ENCODE measurements at places on chromosomes 7 and 10.

DNA sequence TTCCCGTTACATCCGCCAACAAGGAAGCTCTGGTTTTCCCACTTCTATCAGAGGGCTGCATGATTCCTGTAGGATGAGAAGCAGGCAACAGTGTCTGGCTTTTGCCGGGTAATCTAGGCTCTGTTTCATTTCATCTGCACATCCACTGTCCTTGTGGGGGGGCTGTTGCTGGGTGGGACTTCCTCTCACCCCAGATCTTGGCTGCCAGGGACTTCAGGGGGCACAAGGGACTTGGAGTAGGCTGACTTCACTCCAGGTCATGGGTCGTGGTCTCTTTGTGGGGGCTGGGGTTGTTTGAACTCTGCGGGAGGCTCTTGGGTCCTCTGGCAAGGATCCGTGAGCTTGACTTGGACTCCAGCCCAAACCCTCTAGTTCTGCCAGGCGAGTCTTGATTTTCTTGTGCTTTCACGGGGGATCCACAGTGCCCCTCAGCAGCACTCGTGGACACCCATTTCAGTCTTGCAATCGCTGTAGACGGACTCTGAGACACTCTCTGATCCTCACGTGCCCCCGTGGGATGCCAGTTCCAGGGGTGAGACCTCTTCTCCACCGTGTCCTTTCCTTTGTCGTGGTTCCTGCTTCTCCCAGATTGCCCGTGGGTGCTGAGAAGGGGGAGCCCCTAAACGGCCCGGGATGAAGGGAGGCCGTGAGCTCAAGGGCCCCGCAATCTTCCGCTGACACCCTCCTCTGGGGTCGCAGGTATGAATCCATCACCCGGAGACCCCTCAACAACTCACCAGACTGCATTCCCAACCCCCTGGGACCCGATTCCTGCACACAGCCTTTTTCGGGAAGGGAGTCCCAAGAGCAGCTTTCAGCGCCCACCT lies 21.4 kb upstream of the ZNF273 start:
- DNase-seq = no peak

DNA sequence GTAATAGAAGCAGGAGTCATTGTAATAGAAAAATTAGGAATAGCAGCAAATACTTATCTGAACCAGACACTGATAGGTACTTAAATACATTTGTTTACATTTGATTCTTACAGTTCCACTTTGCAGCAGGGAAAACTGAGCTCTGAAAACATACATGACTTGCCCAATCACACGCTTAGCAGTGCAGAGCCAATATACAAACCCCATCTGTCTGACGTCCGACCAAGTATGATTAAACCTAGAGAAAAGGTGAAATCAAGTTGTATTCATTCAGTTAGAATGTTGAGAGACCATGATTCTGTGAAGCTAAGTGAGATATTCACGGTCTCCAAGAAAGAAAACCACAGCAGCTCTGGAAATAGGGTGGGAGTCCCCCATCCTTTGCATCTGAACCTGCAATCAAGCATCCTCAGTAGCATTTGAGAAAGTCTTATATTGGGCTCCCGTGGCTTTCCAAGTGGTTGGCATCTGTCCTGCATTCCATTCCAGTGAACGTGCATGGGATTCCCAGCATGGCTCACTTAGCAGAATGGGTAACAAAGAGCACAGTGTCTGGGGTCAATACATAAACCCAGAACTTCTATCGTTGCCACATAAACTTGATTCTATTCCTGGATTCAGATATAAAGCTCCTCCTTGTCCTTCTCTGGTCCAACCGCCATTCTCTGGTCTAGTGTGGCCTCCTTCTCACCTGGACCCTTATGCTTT lies 148.7 kb upstream of the RSU1 start:
- no peak for DNase-seq

GRCh38 chr7:20651960-20652544 lies 36.6 kb downstream of the ABCB5 start:
- DNase-seq = no peak

GRCh38 chr7:158394936-158395335 lies 192.7 kb downstream of the PTPRN2 start:
- DNase-seq = peak; percentile 31

GRCh38 chr10:96395931-96396877 lies 37.4 kb upstream of the OPALIN start:
- peak; percentile 66 for DNase-seq

DNA sequence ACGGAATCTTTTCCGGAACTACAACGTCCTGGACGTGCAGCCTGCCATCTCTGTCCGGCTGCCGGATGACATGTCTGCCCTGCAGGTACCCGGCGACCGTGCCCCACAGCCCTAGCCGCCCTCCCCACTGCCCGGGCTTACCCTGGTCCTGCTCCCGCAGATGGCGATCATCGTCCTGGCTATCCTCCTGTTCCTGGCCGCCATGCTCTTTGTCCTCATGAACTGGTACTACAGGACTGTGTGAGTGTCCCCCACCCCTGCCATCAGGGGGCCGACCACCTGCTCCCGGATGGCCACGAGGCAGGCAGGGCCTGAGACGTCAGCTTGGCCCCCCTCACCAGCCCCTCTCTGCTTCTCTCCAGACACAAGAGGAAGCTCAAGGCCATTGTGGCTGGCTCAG lies 38.0 kb upstream of the VSIR start:
- DNase-seq = no peak

DNA sequence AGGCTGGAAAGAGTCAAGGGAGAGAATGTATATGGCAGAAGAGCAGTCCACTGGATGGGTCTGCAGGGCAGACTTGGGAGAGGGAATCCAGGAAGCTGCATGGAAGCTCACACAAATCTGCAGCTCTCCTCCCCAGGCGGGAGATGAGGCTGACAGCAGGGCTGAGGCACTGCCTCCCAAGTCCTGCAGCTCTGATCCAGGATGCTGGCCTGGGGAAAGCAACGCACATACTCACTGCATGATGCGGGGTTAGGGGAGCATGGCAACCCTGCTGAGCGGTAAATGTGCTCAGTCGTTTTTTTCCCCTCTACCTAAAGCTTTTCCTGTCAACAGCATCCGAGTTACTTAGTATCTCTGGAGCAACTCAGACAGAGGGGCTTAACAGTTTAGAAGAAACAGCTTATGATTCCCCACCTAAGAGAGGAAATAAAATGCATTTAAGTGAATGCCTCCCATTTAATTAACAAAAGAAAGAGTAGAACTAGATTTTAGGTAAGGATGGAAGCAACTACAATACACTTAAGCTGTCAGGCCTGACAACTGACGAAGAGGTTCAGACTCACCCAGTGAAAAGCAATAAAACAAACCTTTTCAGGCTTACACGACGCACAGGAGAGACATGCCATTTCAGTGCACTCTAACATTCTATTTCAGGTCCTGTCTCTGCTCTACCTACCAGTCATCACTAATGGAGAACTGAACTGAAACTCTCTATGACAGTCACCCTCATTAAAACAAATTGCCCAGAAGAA lies 37.0 kb downstream of the CHCHD3 start:
- no peak for DNase-seq

DNA sequence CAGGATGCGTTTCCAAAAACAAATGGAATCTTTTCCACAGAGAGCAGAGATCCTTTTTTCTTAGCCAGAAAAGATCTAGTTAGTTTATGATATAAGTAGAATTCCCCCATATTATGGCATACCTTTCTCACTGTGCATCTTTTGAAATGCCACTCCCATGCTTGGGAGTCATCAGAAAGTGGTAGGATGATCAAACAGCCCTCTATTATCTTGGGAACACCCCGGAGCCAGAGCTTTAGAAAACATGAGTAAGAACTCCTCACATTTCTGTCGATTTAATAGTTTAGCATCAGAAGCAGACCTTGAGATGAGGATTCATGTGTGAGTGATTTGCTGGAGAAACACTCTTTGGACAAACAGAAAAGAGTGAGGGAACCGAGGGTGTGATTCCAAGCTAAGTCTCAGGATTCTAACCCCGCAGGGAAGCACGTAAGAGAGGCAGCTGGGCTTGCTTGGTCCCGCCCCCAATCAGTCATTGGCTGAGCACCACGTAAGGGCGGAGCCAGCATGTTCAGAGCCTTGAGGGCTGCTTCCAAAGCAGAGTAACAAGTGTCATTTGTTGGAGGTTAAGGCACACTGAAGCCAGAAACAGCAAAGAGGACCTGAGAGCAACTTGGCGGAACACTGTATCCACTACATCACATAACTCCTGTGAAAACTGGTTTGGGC lies 43.7 kb upstream of the NXPH1 start:
- DNase-seq = no peak

DNA sequence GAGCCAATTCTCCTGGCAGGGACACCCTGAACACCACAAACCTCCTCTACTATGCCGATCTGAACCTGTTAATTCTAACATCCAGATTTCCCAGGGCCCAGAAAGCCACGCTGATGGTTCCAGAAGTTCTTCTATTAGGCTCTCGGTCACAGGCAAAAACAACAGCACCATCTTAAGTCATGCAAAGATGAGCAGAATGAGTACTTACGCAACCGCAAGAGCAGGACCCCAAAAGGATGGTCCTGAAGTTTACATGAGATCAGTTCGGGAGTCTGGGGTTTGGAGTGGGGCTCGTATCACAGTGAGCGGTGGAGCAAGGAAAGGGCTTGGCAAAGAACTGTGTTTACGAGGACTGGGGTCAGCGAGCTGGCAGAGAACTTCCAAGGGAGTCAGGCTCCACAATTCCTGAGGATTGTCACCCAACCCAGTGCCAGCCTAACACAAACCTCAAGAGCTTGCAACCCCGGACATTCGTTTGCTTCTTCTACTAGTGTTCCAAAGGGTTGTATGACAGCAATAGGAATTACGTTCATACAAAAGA lies 532.6 kb downstream of the TNS3 start:
- no peak for DNase-seq

GRCh38 chr7:118352867-118353453 lies 128.5 kb downstream of the ANKRD7 start:
- DNase-seq = peak; percentile 9

DNA sequence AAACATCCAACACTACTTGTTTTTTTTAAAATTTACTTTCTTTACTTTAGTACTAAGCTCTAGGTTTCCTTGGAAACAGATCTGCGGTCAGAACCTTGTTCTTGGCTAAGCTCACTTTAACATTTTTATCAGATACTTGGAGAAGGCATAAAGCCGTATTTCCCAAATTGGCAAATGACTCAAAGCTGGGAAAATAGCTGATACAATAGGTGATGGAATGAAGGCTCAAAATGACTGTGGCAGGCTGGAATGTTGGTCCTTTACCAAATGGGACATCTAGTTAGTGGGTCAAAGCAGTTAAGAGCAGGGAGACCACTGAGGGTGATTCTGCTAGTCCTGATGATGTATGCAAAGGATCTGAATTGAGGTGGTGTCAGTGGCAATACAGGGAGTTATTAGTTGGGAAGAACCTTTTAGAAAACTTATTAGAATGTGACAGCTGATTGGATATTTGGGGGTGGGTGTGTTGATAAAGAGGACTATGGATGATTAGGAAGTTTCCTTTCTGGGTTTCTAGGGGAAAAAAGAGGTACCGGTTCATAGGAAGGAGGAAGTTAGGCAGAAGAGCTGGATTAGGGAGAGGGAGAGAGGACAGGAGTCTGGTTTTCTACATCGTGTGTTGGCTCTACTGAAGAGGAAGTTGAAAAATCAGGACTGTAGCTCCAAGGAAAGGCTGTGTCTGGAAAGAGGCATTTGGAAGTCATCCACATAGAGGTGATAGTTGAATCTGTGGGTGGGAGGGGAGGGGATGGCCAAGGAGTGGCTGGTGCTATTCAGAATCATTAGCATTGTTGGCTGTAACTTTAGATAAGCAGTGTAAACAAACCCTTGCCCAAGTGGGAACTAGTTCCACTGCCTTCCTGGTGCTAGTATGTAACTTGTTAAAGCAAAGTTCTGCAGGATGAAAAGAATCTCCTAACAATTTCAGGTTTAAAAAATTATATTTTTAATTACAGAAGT lies 13.1 kb downstream of the PLCE1 start:
- DNase-seq = no peak

- DNase-seq = peak; percentile 44
Observed at GRCh38 chr7:150665089-150665748, 20.3 kb upstream of the GIMAP2 start.

- no peak for DNase-seq
Observed at GRCh38 chr7:87155788-87156187, 3.5 kb downstream of the DMTF1 start.

- DNase-seq = no peak
Observed at GRCh38 chr7:33485747-33486493, 356.6 kb downstream of the BBS9 start.

DNA sequence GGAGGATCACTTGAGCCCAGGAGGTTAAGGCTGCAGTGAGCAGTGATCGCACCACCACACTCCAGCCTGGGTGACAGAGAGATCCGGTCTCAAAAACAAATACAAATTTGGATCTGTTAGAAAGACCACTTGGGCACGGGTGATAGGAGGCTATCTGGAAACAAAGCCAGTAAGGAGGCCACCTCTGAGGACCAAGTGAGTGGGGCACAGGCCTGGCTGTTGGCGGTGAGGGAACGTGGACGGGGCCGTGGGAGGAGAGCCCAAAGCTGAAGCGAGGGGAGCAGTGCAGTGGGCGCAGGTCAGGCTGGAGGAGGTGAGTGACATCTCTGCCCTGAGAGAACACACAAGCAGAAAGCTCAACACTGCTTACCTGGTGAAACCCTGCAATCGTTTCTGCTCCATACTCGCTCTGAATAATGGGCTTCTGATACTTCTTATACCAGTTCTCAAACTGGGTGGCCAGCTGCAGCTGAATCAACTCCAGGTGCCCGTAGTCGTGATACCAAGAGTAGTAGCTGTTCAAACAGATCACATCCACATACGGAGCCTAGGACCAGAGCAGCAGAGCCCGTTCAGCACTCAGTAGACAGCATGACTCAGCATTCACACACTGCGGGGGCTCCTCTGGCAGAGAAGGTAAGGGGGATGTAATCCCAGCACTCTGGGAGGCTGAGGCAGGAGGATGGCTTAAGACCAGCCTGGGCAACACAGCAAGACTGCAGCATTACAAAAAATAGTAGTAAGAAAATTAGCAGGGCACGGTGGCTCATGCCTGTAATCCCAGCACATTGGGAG lies 14.5 kb downstream of the GUSB start:
- no peak for DNase-seq

GRCh38 chr7:127884066-127884559 lies 147.1 kb downstream of the LRRC4 start:
- no peak for DNase-seq

DNA sequence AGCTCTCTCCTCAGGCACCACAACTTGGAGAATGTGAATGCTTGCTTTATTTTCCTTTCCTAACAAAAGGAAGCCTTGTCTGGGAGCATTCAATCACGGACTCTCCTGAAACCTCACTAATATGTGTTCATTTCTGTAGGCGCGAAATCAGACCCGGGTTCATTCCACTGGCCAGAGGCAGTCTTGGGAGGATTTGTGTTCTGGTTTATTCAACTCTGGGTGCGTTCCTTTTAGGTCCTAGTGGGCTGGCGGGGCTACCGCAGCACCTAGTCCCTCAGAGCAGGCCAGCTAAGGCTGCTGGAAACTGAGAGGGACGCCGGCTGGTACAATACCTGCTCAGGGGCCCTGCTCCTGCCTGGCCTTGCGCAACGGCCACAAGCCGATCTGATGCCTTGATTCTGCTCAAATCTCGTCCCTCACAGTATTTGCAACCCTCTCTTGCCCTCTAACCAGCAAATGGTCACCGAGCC lies 7.5 kb downstream of the HOXA4 start:
- DNase-seq = no peak

GRCh38 chr10:122495406-122496340 lies 34.3 kb downstream of the HTRA1 start:
- no peak for DNase-seq

Data from activated CD4-positive, alpha-beta T cell treated with anti-CD3 and anti-CD28 coated beads, Interleukin-2, Interleukin-6, amounts not matched to agents 100 ng/mL and 50 ng/mL, durations not matched to agents 16 hours and 8 hours (primary cell).